ENCODE measurements at places on chromosomes 7 and 10. TPM values are rescaled to one million over a fixed set of nuclear protein-coding genes. Genes with fewer than 3 reads are reported as not detected.

PCLO gene
- total RNA-seq: 0.95 TPM

ASIC3 gene
- total RNA-seq: 2.8 TPM

DNA sequence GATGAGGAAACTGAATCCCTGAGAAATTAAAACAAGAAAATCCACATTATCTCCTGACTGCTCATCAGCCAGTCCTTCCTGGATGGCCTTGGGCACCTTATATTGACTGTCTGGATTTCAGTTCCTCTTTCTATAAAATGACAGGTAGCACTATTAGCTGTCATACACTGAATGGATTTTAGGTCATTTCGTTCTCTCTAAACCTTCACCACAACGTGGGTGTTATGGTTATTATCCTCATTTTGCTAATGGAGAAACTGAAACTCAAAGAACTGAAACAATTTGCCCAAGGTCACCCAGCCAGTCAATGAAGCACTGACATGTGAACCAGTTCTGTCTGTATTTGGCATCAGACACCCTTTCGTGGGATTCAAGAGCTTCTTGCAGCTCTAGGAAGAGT, 193.8 kb downstream of the CYP26A1 start:
- DNase-seq: no peak

DNA sequence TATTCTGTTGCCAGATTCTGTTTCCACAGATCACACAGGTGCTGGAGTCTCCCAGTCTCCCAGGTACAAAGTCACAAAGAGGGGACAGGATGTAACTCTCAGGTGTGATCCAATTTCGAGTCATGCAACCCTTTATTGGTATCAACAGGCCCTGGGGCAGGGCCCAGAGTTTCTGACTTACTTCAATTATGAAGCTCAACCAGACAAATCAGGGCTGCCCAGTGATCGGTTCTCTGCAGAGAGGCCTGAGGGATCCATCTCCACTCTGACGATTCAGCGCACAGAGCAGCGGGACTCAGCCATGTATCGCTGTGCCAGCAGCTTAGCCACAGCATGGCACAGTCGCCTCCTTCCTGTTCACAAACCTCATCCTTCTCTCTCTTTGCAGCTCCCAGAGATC, 237.5 kb upstream of the PRSS1 start:
- no peak for DNase-seq

DNA sequence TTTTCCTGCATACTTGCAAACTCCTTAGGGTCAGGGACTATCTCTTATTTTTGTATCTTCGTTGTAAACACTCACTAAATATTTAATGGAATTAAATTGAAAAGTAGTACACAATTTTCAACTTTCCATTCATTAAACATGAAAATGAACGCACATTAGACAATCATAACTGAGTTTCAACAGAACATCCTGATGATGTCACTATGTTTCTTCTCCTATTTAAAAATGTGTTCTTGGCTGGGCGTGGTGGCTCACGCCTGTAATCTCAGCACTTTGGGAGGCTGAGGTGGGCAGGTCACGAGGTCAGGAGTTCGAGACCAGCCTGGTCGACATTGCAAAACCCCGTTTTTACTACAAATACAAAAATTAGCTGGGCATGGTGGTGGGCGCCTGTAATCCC, 14.1 kb upstream of the PURB start:
- DNase-seq: no peak

GRCh38 chr10:31374146-31374696, 55.2 kb downstream of the ZEB1 start:
- DNase-seq: no peak
